ENCODE measurements at places on chromosomes 6 and 20.

GRCh38 chr6:106510090-106510970 is 119.0 kb downstream of the RTN4IP1 start:
- DNase-seq, result peak; percentile 94

DNA sequence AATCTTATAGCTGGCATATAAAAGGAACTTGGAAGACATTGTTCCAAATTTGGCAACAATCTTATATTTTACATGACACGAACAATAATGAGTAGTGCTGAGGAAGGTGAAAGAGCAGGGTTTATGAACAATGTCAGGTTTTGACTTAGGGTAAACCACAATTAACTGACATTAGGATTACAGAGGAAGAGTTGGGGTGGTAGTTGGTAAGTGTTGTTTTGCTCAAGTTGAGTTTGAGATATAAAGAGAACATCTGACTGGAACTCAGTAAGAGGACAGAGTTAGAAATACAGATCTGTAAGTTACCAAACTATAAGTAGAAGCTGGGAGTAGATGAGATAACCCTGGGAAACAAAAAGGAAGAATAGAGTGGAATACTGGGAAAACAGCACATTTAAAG is 15.1 kb downstream of the RTN4IP1 start:
- DNase-seq, result no peak

DNA sequence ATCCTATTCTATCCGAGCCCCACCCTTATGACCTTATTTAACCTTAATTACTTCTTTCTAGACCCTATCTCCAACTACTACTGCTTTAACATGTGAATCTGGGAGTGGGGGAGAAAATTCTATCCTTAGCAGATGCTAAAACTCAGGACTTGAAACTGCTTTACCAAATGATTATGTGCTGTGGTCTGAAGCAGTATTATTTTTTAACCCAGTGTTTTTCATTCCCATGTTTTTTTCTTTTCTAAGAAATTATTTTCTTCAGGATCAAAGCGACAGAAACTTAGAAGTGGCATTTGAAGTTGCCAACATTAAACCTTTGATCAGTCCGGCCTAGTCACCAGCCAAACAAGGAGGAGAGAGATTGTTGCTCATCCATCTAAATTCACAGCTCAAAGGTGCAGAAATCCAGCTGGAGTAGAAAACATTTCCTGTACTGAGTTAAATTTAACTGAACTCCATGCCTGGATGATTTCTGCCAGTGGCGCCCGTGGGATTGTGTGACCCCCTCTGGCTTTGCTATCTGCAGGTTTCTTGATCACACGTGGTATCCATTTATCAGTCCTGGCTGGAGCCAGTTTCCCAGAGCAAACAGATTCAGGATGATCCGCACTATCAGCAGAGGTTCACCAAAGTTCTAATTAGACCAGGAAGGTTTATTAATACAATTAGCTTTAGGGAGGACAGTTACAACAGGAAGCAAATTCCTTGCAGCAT is 300.5 kb downstream of the PLCB1 start:
- DNase-seq, result no peak

- DNase-seq, result no peak
Measured at GRCh38 chr20:50695135-50695872, 4.0 kb upstream of the RIPOR3 start.

DNA sequence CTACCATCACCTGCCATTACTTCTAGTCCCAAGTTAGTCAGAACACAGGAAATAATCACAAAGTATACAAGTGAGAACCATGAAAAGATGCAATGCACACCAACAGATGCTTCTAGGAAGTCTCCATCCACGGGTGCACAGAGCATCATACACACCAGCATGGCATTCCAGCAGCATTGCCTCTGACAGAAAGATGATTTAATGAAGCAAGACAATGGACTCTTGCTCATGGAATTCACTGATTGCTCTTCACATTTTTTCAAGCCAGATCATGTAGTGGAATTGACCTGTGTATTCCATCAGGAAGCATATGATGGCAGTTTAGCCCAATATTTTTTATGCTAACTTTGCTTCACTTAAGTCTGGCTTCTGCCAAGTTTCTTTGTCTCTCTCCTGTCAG is 406.3 kb upstream of the RGS17 start:
- DNase-seq, result no peak

DNA sequence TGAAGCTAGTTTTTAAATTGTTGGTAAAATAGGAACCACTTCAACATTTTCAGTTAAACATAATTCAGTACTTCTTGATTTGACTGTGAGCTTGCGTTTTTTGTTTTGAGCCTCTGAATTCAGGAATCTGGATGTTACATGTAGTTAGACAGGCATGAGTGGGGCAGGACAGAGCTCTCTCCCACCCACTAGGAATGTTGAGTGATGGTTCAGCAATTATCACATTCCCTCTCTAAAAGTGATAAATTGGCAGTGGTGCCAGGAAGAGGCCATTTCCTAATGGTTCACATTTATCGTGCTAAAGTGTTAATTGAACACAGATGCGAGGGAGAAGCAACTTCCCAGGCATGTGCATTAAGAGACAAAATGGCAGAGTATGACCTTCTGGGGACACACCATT is 465.5 kb upstream of the HTR1E start:
- no peak for DNase-seq

GRCh38 chr6:8066108-8066507 is 1.9 kb upstream of the BLOC1S5 start:
- peak; percentile 17 for DNase-seq

DNA sequence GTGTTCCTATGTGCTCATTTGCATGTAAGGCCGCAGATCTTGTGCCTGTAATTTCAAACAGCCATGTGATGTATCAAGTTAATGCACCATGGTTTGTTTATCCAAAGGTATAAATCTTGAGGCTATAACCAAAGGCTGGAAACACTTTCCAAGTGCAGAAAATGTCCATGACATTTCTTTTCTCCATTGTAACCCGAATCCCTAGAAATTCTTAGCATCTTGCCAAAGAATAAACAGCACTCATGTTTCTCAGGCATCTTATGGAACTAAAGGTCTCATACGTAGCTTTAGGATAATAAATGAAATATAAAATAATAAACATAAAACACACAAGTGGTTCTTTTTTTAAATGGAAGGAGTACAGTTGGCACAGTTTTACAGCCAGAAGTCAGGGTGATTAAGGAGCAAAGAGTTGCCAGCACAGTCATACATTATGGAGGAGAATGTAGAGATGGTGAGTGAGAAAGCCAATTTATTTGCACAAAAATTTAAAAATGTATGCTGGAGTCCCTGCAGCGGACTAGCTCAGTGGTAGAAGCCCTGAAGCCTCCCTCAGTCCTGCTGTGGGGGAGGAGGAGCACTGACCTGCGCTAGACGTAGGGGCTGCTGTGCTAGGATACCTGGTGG is 18.0 kb downstream of the CDH26 start:
- DNase-seq, result no peak

DNA sequence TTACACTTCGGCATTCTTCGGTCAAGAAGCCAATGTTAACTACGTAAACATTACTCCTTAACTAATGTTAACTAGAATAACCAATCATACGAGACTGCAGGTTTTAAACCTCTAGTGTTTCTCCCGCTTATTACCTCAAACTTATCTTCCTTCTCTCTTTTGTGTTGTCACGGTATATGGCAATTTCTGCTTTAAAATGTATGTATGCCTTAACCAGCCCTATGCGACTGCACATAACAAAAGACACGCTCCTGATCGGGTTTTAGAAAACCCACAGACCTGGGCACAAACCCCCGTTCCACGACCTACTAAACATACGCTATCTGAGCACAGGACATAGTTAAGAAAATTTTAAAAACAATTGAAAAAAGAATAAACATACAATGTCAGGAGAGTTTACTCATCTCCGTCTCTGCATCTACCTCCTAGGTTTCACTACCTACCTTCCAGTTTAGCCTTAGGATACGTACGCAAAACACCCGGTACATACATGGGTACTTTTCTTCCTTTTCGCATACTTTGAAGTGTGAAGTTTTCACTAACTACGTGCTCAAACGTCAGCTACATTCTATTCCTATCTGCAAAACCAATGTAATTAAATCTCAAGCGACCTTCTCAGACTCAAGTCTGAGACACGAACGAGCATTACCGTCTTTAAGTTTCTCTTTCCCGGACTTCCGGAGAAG is 1.1 kb downstream of the CD164 start:
- peak; percentile 53 for DNase-seq

DNA sequence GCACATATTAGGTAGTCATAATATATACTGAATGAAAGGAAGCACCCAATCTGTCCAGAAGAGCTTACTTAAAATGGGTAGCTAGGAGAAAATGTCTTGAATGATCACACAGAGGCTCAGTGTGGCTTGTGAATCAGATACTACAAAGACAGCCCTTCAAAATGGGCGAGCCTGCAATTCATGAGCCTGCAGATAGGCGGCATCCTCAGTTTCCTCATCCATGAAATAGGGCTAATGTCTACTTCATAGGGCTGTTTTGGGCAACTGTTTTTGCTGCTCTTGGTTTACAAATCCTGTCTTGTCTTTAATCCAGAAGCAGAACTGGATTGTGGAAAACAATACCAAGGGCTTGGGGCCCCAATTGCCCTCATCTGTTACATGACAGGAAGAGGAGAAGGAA is 129.3 kb upstream of the KCNK16 start:
- DNase-seq, result no peak

DNA sequence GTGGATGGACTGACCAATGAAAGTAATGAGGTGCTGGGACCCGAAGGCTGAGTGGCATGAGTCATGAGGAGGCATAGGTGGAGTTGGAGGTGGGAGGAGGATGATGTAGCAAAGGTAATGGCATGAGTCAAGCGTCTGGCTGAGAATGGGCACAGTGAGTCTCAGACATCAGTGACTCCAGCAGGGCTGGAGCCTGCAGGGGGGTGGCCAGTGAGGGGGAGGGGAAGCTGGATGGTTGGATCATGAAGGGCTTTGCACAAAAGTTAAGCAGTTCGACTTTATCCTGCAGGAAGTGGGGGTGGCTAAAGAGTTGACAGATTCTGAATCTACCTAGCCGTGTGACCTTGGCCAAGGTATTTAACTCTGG is 99.0 kb upstream of the IYD start:
- DNase-seq, result no peak

DNA sequence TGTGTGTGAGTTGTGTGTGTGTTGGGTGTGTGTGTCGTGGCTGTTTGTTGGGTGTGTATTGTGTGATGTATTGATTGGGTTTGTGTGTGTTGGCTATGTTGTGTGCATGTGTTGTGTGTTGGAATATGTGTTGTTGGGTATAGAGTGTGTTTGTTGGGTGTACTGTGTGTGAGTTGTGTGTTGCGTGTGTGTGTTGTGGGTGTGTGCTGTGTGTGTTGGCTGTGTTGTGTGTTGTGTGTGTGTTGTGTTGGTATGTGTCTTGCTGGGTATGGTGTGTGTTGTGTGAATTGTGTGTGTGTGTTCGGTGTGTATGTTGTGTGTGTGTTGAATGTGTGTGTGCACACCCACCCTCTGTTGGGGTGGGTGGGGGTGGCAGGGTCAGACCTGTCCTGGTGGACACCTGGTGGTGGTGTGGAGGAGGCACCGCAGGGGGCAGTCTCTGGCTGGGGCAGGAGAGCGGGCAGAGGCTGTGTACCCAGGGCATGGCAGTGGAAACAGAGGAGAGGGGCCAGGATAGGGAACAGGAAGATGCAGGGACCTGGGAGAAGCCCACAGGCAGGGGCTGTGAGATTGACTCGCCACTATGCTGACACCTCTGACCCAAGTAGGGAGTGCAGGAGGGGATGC is 25.5 kb upstream of the PXDC1 start:
- DNase-seq, result no peak

GRCh38 chr6:97151601-97152000 is 131.4 kb downstream of the MMS22L start:
- no peak for DNase-seq

- DNase-seq, result no peak
Measured at GRCh38 chr6:41186031-41186562, 14.9 kb downstream of the TREML2 start.

GRCh38 chr6:46381579-46381978 is 109.7 kb downstream of the RCAN2 start:
- no peak for DNase-seq

- DNase-seq, result no peak
Measured at GRCh38 chr6:736657-737446, 43.9 kb upstream of the EXOC2 start.

DNA sequence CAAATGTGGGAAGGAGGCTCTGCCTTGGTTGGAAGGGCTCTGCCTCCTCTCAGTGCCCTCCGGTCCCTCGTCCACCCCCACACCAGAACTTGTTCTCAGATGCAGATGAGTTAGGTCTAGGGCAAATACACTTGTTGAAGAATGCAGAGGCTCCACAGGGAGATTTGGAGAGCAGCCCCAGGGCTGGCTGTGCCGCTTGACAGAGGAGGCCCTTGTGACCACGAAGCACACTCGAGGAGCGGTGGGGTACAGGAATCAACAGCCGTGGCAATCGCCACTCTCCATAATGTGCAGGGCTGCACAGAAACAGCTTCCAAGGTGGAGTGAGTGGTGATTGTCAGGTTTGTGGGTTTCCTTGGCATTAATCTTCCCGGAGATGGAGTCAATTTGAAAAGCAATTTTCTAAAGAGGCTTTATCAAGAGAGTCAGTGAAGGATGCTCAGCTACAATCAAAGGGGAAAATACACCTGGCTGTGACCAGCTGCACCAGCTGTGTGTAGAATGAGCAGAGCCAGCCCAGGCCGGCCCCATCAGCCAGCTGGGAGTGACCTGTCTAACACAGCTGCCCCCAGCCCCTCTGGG is 59.5 kb downstream of the BFSP1 start:
- no peak for DNase-seq

- no peak for DNase-seq
Measured at GRCh38 chr6:104229057-104229456, 630.7 kb downstream of the HACE1 start.

DNA sequence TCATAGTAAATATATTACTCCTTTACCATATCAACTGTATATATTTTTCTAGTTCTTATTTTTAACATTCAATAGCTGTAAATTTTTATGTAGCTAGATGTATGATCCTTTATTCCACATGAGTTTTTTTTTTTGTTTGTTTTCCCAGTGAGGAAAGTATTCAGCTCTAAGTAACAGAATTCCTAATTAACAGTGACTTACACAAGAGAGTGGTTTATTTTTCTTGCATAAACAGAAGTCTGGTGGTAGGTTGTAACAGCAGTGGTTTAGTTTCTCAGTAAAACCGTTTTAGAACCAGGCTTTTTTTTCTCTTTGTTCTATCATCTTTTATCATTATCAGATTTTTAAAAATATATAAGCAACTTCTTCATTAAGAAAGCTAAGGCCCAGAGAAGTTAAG is 116.9 kb upstream of the FLRT3 start:
- DNase-seq, result no peak

GRCh38 chr6:93272896-93273295 is 146.5 kb downstream of the EPHA7 start:
- no peak for DNase-seq
